NCI-H82 (cell line): ENCODE measurements at places on chromosomes 11 and 22.

DNA sequence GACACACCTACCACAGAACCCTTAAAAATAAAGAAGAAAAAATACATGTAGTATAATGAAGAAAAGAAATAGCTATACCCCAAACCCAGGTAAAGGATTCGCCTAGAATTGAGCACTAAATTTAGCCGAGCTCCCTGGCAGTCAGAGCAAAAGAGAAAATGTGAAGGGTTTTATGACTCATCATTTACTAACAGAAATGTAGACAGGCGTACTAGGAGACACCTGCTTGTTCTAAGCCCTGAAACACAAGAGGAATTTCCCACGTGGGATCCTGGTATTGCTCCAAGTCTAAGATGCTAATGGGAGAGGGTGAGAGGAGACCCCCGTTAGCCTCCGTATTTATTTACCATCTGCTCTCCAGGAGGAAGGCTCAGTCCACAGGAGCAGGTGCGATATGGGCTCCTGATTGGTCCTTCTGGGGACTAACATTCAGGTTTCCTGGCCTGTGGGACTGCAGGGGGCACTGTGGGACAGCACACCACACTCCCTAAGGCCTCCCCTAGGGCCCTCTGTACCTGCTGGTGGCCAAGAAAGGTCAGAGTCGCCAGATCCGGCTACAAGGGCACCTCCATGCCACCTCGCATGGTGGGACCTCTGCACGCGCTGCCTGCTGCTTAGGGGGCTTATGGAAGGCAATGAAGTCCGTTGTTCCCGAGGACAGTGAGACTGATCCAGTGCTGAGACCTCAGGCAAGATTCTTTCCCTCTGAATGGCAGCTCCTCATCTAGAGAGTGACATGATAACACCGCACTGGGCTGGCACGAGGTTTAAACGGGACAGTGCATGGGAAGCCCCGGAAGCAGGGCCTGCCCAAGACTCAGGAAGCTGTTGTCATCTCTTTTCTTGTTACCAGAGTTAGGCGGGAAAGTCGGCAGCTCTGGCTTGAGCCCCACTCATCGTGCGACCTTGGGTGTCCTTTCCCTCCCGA lies 25.8 kb downstream of the KCNC1 start:
- peak; percentile 69 for DNase-seq

DNA sequence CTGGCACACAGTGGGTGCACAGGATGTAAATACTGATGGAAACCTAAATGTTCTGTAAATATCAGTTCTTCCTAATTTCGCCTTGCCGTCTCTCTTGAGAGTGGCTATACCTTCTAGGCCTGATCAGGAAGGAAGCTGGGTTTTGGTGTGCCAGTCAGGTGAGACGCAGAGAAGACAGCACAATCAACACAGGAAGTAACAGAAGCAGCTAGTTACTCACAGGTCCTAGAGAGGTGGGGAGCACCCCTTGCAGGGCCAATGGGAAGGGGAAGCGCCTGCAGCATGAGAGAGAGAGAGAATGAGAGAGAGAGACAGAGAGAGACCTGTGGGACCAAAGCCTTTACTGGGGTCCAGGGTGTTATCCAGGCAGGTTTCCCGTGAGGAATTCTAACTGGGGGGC lies 80.8 kb downstream of the FBLN1 start:
- no peak for DNase-seq

GRCh38 chr22:40008726-40009291 lies 14.1 kb downstream of the FAM83F start:
- DNase-seq, result no peak

DNA sequence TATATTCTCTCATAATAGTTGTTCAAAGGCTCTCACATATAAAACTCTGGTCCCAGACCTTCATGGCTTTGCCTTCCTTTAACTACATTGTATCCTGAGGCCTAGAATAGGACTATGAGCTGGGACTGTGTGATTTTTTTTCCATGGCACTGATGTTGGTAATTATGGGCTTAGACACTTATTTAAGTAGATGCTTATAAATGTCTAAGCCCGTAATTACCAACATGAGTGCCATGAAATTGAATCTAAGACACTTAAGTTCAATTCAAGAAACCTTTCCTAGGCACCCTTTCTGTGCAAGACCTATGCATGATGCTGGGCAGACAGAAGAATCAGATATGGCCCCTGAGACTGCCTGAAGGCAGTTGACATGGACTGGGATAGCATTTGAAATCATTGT lies 63.0 kb downstream of the P4HA3 start:
- DNase-seq, result peak; percentile 62

DNA sequence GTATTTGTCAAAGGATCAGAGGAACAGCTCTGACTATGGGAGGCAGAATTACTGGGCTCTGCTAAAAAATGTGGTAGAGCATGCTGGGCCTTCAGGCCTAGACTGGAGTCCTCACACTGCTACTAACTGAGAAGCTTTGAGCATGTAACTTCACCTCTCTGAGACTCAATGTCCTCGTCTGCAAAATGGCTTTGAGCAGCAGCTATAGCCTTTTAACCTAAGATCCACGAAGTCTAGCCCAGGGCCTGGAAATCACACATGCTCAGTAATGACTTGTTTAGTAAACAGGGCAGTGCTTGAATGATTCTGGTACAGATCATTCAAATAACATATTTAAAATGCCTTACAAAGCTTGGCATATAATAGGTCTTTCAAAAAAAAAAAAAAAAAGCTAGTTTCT lies 221.7 kb downstream of the NTM start:
- DNase-seq, result no peak

- peak; percentile 52 for DNase-seq
These were observed 395.7 kb downstream of the MN1 start for GRCh38 chr22:27405672-27406388.

DNA sequence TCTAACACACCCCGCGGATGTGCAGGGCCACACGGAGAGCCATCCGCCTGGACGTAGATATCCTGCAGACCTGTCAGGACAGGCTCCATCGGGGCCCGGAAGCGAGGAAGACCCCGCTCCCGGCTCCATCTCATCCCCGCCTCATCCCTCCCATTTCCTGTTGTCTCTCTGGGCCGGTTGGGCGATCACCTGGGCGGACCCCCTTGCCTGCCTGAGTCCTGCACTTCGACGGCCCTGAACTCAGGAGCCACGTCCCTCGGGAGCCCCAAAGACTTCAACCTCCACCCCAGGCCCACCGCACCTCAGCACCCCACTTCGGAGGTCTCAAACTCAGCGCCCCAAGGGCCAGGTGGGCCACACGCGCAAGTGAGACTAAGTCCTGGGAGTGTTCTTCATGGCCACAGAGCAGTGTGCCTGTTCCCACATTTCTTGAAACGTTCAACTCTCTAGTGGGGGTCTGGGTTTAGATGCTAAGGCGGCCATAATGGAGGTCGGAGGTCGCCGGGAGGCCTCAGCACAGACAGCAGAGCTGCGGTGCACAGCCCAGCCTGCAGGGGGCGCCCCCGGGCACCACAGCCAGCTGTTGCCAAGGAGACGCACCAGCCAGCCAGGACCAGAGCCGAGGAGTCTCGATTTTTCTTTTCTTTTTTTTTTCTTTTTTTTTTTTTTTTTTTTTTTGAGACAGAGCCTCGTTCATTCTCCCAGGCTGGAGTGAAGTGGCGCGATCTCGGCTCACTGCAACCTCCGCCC lies 26.0 kb upstream of the FADD start:
- peak; percentile 38 for DNase-seq

GRCh38 chr11:78057462-78058055 lies 6.1 kb upstream of the THRSP start:
- no peak for DNase-seq

- DNase-seq, result peak; percentile 61
These were observed 10.2 kb upstream of the PDE2A start for GRCh38 chr11:72684236-72684912.

DNA sequence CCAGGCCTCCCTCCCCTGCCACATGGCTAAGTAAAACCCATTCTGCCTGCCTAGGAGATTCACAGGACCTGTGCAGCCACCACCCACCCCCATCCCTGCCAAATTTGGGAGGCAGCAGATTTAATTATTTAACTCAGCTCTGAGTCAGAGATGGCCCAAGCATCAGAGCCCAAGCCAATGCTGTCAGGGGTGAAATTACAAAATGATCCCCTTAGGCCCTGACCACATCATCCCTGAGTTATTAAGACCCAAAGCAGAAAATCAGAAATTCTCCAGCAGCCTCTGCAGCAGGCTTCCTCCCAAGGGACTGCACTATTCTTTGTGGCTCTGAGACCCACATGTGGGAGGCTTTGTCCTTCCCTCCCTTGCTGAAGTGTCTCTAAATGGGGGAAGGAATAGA lies 52.8 kb upstream of the RRAS2 start:
- no peak for DNase-seq

DNA sequence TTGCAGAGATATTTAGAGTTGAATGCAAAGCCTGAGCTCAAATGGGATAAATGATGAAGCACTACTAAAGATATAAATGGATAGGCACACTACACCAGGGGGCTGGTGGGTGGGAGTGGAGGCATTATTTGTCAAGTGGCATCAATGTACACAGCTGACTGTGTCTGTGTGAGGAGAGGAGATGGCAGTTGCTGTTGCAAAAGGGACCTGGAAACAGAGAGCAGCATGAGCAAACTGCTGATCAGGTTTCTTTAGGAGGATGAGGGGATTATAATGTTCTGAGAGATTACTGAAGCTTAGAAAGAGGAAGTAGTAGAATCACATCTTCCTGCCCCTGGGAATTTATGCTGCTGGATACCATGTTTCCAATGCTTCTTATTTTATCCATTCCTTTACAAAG lies 39.4 kb upstream of the LIN7C start:
- peak; percentile 77 for DNase-seq

DNA sequence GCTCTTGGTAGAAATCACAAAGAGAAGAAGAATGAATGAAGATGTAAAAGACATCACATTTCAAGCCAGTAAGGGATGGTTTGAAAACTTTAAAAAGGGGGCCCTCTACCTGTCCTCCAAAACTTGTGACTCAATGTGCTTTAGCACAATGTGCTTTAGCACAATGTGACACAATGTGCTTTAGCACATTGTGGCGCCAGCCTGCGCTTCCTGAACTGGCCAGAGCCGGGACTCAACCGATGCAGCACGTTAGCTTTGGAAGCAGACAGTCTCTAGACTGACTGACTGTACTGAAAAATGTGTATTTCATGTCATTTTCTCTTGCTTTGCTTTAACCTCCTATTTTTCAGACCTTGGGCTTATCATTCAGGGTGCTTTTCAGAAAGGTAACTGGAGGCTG lies 63.5 kb downstream of the FAM83F start:
- DNase-seq, result no peak

DNA sequence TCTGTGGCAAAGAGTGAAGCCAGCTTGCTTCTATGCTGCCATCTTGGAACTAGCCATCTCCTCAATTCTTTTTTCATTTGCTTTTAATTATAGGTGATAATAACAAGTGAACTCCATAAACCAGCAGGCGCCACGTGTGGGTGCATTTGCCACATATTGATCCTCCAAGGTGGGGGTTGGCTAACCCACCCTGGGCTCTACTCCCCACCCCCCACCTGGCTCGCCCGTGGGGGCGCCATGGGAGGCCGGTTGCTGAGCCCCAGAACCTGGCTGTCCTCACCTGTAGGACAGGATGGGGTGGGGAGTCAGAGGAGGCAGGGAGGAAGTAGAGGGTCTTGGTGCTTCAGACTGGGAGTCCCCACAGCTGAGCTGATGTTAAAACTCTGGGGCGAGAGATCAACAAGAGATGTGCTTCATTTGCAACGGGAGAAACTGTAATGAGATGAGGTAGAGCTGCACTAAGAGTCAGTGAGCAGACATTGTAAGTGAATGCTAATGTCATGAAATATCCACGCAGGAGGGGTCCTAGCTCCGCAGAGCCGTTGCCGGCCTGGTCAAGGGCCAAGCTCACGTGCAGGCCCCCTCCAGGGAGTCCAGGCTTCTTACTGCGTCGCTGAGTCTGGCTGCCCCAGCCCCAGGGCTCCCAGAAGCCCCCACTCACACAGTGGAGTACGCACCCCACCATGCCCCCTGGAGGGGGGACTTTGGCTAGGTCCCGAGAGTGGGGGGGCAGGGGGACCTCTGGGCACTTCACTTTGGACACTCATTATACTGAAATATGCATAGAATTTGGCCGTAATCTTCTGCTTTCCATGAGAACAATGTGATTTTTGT lies 59.4 kb downstream of the BRD1 start:
- no peak for DNase-seq

GRCh38 chr11:37967635-37968034 lies 1369.6 kb upstream of the RAG2 start:
- DNase-seq, result no peak

- peak; percentile 40 for DNase-seq
These were observed 1.1 kb downstream of the PRDX5 start for GRCh38 chr11:64318766-64319761.

DNA sequence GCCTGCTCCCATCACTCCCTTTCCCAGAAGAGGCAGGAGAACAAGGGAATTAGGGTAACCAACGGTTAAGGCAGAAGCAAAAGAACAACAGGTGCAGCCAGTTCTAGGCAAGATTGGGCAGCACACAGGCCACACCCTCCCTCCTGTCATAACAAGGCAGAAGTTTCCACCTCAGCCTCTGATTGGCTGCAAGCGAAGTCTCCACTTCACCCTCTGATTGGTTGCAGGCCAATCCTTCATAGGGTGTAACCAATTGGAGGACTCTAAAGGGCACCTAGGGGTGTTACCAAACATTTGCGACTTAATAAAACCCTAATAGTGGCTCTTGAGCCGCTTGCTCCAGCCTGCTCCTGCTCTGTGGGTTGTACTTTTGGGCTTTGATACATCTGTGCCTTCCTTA lies 153.8 kb downstream of the CACNA1I start:
- peak; percentile 23 for DNase-seq

DNA sequence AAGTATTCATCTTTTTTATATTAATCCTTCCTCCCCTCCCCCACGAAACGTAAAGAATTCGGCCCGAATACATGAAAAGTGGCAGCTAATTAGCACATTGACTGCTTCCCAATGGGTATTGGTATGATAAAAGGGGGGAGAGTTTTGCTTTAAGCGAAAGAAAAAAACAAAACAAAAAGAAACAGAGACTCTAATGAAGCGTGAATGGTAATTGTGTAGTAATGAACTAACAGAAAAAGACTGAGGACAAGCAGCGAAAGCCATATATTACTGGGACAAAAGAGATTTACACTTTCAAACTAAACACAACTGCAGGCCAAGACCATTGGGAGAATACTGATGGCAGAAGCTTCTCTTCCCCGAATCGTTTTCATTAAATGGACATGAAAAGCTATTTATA lies 2.5 kb downstream of the DBX1 start:
- DNase-seq, result no peak

DNA sequence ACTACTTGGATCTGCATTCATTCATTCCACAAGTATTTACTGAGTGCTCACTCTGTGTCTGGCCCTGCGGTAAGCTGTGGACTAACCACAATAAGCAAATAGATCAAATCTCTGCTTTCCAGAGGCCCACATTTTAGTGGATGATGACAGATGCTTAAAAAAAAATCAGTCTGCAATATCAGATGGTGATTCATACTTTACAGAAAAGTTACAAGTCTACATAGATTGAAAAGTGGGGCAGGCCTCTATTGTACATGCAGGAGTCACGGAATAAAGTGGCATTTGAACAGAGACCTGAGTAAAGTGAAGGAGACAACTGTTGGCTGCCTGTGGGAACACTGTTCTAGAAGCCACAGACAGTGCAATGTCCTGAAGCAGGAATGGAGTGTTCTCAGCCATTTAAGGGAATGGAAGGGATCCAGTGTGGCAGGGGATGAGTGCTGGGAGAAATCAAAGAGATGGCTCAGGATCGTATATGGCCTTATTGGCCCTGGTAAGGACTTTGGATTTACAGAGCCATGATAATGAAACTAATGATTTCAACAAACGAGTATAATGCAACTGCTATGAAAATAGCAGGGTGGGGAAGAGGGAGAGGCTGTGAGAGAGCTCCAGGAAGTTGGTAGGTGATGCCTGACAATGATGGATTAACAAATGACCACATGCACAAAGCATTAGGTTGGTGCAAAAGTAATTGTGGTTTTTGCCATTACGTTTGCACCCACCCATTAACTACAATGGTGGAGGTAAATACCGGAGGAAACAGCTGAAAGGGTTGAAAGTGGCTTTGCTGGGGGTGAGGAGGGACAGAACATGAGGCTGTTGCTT lies 31.1 kb downstream of the TMEM45B start:
- DNase-seq, result no peak
